Mammary microvascular endothelial cell (primary cell): ENCODE measurements at places on chromosomes 6 and 20. TPM values are rescaled to one million over a fixed set of nuclear protein-coding genes. Genes with fewer than 3 reads are reported as not detected.

CPNE5 gene
- 2.3 and 3.3 TPM in 2 replicates for total RNA-seq

JPH2 gene
- 1.1 TPM in 2 replicates for total RNA-seq

SOBP gene
- total RNA-seq: 0.05 and 0.27 TPM in 2 replicates

HS3ST5 gene
- total RNA-seq: not detected in 2 replicates

NMBR gene
- total RNA-seq: not detected in 2 replicates

LINC00237 gene
- total RNA-seq: not detected in 2 replicates

SUMO4 gene
- total RNA-seq: 1.4 TPM in 1 of 2 replicates, not detected in the other

AIG1 gene
- 18.9 and 21.9 TPM in 2 replicates for total RNA-seq

NKX2-2 gene
- not detected in 2 replicates for total RNA-seq

CST8 gene
- total RNA-seq: not detected in 2 replicates

DEFB118 gene
- total RNA-seq: not detected in 2 replicates

LY6G6F gene
- total RNA-seq: not detected in 2 replicates

GNMT gene
- 0.20 TPM in 1 of 2 replicates, not detected in the other for total RNA-seq

SNX14 gene
- total RNA-seq: 79.3 and 95.9 TPM in 2 replicates

CLPSL1 gene
- not detected in 2 replicates for total RNA-seq

GABRR2 gene
- 0.39 TPM in 1 of 2 replicates, not detected in the other for total RNA-seq

DLK2 gene
- not detected in 2 replicates for total RNA-seq

SLC22A2 gene
- not detected in 2 replicates for total RNA-seq

ARHGAP40 gene
- 0.59 and 0.87 TPM in 2 replicates for total RNA-seq
